Stimulated activated CD8-positive, alpha-beta memory T cell treated with anti-CD3 and anti-CD28 coated beads, Interleukin-15, amount 100 ng/mL, for 4 hours (primary cell): ENCODE measurements at places on chromosomes 2 and 18.

DNA sequence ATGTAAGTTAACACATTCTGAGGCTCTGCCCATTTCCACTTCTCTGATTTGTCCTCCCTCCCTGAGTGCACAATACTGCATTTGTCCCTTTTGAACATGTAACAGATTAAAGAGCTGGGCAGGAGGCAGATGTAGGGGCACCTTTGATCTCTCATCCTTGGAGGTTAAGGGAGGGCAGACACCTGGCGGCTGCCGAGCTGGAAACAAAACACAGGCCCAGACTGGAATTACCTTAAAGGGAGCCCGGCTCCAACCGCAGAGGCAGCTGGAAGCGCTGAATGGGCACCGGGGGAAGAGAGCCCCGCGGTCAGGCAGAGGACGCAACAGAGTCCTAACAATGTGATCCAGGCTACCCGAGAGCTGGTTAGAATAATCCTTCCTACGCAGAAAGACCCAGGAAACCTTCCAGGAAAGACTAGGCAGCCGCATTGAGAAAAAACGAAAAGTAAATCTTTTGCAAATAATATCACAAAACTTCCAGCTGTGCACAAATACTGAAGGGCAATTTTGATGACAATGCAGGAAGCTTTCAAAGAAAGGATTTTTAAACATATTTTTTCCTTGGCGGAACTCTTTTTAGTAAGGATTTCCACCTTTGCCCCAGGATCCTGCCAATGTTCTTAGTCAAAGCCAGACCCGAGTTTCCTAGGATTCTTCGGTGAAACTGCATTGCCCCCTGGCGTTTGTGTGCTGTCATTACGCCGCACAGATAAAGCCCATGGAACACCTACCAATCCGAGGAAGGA is 216.0 kb downstream of the TGIF1 start:
- peak; percentile 32 for DNase-seq

DNA sequence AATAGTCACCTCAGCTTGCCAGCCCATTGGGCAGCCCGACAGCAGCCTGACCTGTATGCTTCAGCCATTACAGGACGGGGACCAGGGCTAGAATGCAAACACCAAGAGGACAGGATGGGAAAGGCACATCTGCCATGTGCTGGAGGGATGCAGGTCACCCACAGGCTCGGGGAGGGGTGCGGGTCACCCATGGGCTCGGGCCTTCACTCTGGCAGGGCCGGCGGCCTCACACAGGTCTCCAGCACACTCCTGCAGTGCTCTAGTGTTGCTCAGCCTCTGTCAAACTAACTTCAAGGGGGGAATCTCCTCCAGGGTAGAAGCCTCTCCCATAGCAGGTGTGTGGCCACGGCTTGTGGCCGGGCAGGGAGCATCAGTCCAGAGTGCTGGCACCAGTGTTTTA is 222.5 kb downstream of the SEPTIN10 start:
- no peak for DNase-seq

- no peak for DNase-seq
Observed at GRCh38 chr18:13514558-13514957, 211.8 kb downstream of the FAM210A start.

DNA sequence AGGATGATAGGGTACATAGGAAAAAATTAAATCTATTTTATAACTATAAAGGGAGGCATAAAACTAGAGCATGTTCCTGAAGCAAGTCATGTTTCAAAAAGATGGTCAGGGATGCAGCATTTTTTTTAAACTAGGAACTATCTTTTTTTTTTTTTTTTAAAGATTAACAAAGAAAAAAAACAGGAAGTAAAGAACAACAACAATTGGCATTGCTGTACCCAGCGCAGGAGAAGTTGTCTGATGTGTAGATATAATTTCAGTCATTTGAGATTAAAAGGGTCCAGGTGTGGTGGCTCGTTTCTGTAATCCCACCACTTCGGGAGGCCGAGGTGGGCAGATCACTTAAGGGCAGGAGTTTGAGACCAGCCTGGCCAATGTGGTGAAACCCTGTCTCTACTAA is 41.5 kb downstream of the PMAIP1 start:
- no peak for DNase-seq

DNA sequence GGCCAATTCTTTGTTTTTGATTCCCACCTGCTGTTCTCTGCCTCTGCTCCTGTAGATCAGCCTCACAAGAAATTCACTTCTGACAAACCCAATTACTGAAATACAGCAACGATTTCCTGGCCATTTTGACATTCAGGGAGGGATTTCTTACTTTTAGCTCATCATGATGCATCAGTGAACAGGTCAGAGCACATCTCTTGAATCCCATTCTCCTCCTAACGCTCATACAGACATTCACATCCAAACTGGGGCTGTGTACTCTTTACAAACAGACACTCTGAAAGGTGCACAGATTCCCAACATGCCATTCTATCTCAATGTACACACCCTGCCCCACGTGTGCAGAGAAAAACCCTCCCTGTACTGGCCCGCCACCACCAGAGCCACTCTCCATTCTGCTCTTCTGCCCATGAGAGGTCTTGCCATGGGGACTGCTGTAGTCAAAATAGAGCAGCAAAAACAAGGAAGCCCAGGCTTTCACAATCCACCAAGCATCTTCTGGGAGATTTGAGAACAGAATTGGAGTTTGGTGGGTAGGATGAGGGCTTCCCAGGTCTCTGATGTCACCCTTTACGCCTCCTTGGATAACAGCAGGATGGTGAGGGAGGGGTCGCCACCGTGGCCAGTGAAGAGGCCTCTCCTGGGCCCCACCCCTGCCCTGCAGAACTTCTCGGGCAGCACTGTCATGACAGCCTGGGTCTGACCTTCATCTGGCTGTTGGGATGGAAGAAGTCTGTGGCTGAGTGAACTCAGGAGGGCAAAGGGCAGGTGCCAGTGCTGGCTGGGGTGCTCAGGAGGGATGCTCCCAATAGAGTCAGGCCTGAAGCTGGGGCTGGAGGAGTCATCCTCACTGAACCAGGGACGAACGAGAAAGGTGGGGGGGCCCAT is 41.9 kb upstream of the ZFP36L2 start:
- DNase-seq = no peak
